Stomach (tissue), 19 donors: ENCODE measurements at places on chromosomes 16 and 17. TPM values are rescaled to one million over a fixed set of nuclear protein-coding genes. Genes with fewer than 3 reads are reported as not detected.
A peak's percentile ranks its signal among the peaks of the same experiment; 100 is the strongest.

The RAB11FIP3 gene
- 16.5 TPM for total RNA-seq

The SLC6A4 gene
- total RNA-seq: 0.18 TPM

The IQCK gene
- total RNA-seq: 51.6 TPM

DNA sequence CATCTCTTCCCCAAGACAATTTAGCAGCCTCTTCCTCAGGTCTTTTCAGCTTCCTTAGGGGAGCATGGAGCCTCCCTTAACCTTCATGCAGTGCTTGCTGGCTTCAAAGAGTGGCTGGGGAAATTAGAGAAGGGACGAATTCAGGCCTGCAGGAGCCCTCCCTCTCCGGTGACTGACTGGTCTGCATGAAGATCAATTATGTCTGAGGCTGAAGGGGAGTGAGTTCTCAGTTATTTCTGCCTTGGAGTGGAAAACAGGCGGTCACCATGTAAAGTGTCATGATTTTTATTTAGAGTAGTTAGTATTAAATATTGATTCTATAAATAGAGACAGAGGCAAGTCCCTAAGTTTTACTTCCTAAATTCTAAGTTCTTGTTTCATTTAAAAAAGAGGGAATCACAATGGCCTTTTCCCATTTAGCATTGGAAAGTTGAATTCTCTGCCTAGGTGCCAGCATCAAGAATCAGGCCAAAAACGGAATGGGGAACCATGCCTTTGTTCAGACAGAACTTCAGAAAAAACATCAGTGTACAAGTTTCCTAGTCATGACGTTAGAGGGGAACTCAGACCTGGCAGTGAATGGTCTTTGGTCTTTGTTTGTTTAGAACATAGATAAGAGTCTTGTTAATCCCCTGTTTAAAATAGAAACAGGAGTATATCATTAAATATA is 4.4 kb downstream of the GABARAPL2 start:
- peaks cover 77% of the 10 kb centered on the region for H3K36me3 ChIP-seq
- H3K4me1 ChIP-seq: peaks cover 76% of the 10 kb centered on the region
- no peak for DNase-seq
- H3K4me3 ChIP-seq: no peak overlapping the region
- no peak overlapping the region for H3K27ac ChIP-seq

DNA sequence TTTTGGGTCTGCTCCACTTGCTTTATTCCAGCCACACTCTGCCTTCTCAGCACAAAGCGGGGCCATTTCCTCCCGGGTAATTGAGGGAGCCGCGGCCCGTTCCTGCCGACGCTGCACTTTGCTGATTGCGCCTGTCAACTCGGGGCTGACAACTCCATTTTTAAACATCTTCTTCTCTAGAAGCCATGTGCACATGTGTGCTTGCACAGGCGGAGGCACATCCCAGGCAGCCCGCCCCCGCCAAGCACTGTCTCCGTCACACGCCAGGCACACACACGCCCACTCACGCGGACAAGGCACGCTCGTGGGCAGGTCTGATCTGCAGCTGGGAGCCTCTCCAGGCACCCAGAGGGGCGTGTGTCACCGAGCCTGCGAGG is 63.2 kb downstream of the ENGASE start:
- H3K27me3 ChIP-seq: peaks cover 100% of the 10 kb centered on the region
- no peaks in the 10 kb centered on the region for H3K36me3 ChIP-seq
- peak; percentile 49 for DNase-seq
- no peak overlapping the region for H3K4me3 ChIP-seq
- no peaks in the 10 kb centered on the region for H3K4me1 ChIP-seq
- H3K27ac ChIP-seq: no peak overlapping the region

- H3K27me3 ChIP-seq: no peaks in the 10 kb centered on the region
- no peak for DNase-seq
- no peak overlapping the region for H3K27ac ChIP-seq
- peaks cover 11% of the 10 kb centered on the region for H3K4me1 ChIP-seq
- H3K36me3 ChIP-seq: no peaks in the 10 kb centered on the region
Measured at GRCh38 chr16:52592778-52593177, 45.8 kb upstream of the TOX3 start.

The ZP2 gene
- not detected for total RNA-seq

GRCh38 chr16:7397901-7398300 is 65.3 kb downstream of the RBFOX1 start:
- H3K27ac ChIP-seq: no peak overlapping the region
- H3K27me3 ChIP-seq: no peaks in the 10 kb centered on the region
- H3K4me3 ChIP-seq: no peak overlapping the region
- DNase-seq: peak; percentile 7

DNA sequence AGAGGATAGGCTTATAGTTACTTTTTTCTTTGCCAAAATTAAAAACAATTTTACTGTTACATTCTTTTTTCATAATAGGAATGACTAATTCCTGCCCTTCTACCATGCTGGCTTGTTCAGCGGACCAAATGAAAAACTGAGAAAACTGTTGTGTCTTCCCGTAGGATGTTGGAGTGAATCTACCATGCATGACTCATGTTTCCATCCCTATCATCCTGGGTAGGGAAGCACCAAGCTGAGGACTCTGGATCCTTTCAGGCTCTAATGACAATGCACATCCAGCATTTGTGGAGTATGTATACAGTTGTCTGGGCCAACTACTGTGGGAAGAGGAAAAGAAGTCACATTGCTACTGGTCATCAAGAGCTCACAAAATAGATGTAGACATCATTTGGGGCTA is 41.1 kb upstream of the DHX8 start:
- H3K36me3 ChIP-seq: no peaks in the 10 kb centered on the region
- H3K4me3 ChIP-seq: no peak overlapping the region
- H3K27ac ChIP-seq: no peak overlapping the region

DNA sequence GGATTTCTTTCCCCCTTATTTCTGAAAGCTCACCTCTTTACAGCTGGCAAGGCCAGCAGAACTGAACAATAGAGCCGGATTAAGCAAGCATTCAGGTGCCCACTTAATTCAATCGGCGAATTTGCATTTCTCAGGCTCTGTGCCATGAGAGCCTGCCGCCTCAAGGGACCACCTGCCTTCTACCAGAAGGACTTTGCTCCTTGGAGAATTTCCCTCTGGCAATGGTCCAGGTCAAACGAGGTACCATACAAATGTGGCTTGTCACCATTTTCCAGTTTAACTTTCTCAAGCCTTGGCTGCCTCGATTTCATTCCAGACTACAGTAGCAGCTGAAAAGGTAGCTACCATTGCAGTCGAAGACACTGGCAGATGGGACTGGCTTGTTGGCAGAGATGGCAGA is 534.0 kb downstream of the MAF start:
- DNase-seq: peak; percentile 50

GRCh38 chr16:79337906-79338305 is 262.6 kb downstream of the MAF start:
- no peaks in the 10 kb centered on the region for H3K27me3 ChIP-seq
- no peak overlapping the region for H3K4me3 ChIP-seq

The SHISA9 gene
- total RNA-seq: not detected

The AOC2 gene
- total RNA-seq: 3.0 TPM

The TMEM114 gene
- not detected for total RNA-seq

DNA sequence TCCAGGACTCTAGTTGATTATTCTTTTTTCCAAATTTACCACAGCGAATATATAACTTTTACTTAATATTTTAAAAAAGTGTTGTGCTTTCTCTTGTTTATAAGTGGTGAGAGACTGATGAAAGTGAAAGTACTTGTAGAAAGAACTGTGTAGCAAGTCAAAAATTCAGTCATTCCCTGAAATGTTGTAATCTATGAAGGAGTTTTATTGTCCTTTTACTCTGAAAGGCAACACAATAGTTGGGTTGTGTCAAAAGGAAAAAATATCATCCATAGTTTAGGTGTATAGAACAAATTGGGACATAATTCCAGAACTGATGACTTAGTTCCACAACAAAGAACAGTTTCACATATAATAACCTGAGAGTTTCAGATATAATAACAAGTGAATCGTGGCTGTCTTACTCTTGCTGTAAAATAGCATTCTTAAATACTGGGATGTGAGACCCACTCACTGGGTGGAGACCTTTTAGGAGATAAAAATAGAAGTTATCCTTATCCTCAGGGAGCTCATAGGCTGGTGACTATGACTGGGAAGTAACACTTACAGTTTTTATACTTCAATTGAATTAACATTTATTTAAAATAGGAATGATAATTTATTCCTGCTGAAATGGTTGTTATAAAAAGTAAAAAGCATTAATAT is 20.6 kb downstream of the CYB5B start:
- H3K27ac ChIP-seq: peak overlapping the region; percentile 79
- peak overlapping the region; percentile 16 for H3K4me3 ChIP-seq
- DNase-seq: no peak
- peaks cover 30% of the 10 kb centered on the region for H3K4me1 ChIP-seq
- peaks cover 18% of the 10 kb centered on the region for H3K36me3 ChIP-seq
- H3K27me3 ChIP-seq: no peaks in the 10 kb centered on the region

- peaks cover 25% of the 10 kb centered on the region for H3K4me1 ChIP-seq
- no peaks in the 10 kb centered on the region for H3K27me3 ChIP-seq
- no peak for DNase-seq
- no peaks in the 10 kb centered on the region for H3K36me3 ChIP-seq
- H3K4me3 ChIP-seq: no peak overlapping the region
Measured at GRCh38 chr16:66485376-66485775, 58.3 kb downstream of the BEAN1 start.

- H3K36me3 ChIP-seq: peaks cover 9% of the 10 kb centered on the region
- peak overlapping the region; percentile 93 for H3K27ac ChIP-seq
- H3K27me3 ChIP-seq: no peaks in the 10 kb centered on the region
- peak overlapping the region; percentile 95 for H3K4me3 ChIP-seq
- DNase-seq: no peak
- H3K4me1 ChIP-seq: peaks cover 70% of the 10 kb centered on the region
Measured at GRCh38 chr17:42017866-42018200, 594 bp upstream of the DNAJC7 start.

- no peaks in the 10 kb centered on the region for H3K27me3 ChIP-seq
- H3K27ac ChIP-seq: no peak overlapping the region
- no peaks in the 10 kb centered on the region for H3K36me3 ChIP-seq
- DNase-seq: no peak
- H3K4me3 ChIP-seq: no peak overlapping the region
- H3K4me1 ChIP-seq: no peaks in the 10 kb centered on the region
Measured at GRCh38 chr16:17497648-17498047, 26.9 kb upstream of the XYLT1 start.

The GAS7 gene
- total RNA-seq: 45.2 TPM

DNA sequence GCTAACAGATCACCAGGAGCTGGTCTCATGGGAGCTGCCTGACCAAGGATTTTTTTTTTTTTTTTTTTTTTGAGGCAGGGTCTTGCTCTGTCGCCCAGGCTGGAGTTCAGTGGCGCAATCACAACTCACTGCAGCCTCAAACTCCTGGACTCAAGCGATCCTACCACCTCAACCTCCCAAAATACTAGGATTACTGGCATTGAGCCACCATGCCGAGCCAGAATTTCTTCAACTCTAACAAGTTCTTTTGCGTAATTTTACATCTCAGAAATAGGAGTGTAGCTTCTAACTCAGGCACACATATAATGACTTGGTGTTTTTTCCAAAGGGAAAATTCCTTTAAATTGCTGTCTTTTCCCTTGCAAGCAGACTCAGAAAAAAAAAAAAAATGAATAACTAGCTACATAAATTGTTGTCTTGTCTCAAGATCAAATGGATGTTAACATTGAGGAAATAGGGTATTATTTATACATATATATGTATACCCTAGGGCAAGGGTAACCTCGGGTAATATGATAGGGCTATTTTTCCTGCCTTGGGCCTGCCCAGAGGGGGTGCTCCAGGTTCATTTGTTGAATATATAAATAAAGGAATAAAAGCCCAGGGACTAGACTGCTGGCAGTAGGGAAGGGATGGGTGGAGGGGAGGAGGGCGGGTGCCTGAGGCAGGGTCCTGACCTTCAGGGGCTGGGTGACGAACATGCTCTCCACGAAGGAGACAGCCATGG is 42.8 kb upstream of the GCSH start:
- DNase-seq: no peak
- peaks cover 4% of the 10 kb centered on the region for H3K4me1 ChIP-seq
- no peaks in the 10 kb centered on the region for H3K27me3 ChIP-seq
- H3K36me3 ChIP-seq: no peaks in the 10 kb centered on the region
- H3K4me3 ChIP-seq: no peak overlapping the region

The CX3CL1 gene
- total RNA-seq: 43.8 TPM

DNA sequence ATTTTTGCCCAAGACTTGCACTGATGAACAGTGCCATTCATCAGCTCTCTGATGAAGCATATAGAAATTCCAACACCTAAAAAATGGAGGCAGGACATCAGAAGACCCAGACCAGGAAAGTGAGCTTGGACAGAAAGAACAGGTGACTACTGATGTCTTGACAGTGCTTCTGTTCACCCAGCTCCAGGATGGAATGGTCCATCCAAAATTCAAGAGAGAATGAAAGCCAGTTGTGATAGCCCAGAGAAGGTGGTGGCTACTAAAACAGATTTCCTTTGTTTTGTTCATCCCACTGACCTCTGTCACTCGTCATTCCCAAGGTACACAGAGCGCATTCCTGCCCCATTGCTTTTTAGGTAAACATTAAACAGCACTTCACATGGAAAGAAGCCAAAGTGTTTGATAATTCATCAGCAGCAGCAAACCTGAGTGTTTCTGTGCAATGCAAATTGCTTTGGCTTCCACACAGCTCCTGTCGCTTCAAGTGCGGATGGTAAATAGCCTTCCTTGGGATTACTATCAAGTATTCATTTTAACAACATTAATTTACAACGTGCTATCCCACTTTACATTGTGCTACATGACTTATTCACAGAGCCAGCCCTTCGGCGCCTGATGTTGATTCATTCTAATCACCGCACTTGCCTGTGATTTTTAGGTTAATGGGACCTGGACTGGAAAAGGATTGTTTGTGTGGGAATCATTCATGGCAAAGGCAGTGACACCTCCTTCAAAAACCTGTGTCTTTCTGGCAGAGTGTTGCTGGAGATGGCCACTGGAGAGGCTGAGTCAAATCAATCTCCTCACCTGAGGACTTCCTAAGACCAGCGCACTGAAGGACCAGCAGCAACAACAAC is 65.1 kb upstream of the TOX3 start:
- no peaks in the 10 kb centered on the region for H3K36me3 ChIP-seq
- no peaks in the 10 kb centered on the region for H3K27me3 ChIP-seq
- peak; percentile 80 for DNase-seq
- peak overlapping the region; percentile 42 for H3K27ac ChIP-seq

The GP2 gene
- 1.2 TPM for total RNA-seq

DNA sequence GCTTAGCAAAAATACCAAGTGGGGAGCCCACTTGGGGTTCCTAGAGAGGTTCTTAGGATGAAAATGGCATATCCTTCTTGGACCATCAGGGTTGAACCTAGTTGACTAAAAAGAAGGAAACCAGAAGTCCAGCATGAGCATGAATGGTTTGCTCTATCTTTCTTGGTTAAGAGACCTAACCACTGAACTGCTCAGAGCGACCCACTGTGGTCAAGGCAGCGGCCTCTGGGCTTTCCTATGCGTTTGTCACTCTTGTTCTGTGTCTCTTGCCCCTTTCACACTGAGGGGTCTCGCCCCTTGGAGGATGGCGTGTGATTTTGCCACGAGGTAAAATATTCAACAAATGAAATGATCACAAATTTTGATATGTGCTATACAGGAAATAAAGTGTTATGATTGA is 526 bp upstream of the BORCS6 start:
- no peaks in the 10 kb centered on the region for H3K36me3 ChIP-seq
- H3K27me3 ChIP-seq: no peaks in the 10 kb centered on the region
- DNase-seq: no peak
- peak overlapping the region; percentile 98 for H3K27ac ChIP-seq
- peak overlapping the region; percentile 88 for H3K4me3 ChIP-seq
- peaks cover 61% of the 10 kb centered on the region for H3K4me1 ChIP-seq

The PIK3R5 gene
- total RNA-seq: 7.6 TPM
